ENCODE measurements at places on chromosomes 6 and 20. TPM values are rescaled to one million over a fixed set of nuclear protein-coding genes. Genes with fewer than 3 reads are reported as not detected.

Gene FUT9
- total RNA-seq = 1.6 TPM

Gene FERMT1
- 9.6 TPM for total RNA-seq

Gene GUCA1A
- 16.5 TPM for total RNA-seq

Gene IMPG1
- total RNA-seq = not detected

GRCh38 chr20:40502576-40502975, 186.5 kb downstream of the MAFB start:
- DNase-seq = no peak

GRCh38 chr6:127468936-127469335, 9.7 kb upstream of the KIAA0408 start:
- DNase-seq = no peak

DNA sequence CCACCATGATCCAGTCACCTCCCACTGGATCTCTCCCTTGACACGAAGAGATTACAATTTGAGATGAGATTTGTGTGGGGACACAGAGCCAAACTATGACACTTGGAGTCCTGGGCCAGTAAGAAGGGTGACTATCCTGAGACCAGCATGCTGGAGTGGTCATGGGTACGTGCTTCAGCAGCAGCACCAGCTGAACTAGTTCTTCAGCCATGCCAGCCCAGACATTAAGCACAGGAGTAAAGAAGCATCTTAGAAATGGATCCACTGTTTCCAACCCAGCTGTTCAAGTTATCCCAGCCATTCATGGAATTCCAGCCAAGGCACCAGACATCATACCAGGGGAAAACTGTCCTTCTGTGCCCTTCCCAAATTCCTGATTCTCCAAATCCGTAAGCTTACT, 370.0 kb downstream of the MAFB start:
- DNase-seq = no peak

DNA sequence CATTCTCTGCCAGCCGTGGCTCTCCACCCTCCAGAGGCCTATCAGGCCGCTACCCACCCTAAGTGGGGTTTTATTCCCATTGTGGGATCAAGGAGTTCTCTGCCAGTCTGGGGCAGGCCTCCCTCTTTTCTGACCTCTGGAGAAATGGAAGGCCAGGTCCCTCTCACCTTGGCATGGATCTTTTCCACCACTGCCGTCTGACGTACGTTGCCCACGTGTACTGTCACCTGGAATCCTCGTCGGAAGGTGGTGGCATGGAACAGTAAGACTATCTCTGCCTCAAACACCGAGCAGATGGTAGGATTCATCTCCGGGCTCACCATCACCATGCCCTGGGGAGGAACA, 7.3 kb downstream of the GTPBP2 start:
- DNase-seq = no peak

DNA sequence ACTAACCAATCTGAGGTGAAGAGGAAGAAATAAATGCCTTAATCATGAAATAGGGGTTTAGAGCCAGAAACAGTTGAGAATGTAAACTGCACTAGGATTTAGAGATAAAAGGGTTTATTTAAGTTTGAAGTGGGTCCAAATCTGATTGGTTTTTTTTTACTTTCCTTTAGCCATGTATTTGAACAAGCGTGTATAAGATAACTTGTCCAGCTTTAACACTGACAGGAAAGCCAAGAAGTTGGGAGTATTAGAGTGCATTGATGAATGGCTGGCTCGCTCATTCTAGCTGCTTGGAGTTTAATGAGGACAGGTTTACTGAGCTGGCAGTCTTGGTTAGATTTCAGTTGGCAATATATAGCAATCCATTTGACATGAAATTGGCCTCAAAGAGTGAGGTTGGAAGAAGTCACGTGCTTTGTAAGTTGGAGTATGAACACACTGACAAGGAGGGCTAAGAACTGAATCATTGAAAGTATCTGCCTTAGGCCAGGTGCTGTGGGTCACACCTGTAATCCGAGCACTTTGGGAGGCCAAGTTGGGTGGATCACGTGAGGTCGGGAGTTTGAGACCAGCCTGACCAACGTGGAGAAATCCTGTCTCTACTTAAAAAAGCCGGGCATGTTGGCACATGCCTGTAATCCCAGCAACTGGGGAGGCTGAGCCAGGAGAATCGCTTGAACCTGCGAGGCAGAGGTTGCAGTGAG, 13.7 kb downstream of the SRSF3 start:
- no peak for DNase-seq

DNA sequence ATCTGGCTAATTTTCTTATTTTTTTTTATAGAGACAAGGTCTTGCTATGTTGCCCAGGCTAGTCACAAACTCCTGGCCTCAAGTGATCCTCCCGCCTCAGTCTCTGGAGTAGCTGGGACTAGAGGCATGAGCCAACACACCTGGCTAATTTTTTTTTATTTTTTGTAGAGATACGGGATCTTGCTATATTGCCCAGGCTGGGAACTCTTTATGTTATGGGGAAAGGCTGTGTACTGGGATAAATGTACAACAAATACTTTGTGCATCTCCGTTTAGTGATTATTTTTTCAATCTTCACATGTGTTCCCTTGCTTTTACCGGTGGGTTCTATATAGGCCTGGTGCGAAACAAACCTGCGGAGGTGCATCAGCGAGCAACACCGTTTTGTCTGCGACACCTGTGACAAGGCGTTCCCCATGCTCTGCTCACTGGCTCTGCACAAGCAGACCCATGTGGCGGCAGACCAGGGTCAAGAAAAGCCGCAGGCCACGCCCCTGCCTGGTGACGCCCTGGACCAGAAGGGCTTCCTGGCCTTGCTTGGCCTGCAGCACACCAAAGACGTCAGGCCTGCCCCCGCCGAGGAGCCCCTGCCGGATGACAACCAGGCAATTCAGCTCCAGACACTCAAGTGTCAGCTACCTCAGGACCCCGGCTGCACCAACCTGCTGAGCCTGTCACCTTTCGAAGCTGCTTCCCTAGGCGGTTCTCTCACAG, 84.2 kb downstream of the SSR1 start:
- DNase-seq = no peak

DNA sequence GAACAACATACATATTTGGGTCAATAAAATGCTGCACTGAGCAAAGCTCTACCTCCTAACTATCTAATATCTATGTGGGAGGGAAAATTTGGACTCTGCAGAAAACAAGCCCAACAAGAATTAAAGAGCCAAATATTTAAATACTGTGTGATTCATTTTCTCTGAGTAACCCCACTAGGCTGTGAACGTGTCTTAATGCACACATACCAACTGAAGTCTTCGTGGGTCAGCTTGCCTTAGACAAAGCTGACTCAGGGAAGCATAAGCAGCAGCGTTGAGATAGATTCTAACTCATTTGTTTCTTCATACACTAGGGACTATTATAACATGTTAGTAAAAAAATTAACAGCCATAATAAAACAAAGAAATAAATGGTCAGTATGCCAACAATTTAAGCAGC, 114.3 kb downstream of the GJA1 start:
- DNase-seq = no peak

- DNase-seq = no peak
These were observed 24.8 kb downstream of the RREB1 start for GRCh38 chr6:7132398-7133035.

DNA sequence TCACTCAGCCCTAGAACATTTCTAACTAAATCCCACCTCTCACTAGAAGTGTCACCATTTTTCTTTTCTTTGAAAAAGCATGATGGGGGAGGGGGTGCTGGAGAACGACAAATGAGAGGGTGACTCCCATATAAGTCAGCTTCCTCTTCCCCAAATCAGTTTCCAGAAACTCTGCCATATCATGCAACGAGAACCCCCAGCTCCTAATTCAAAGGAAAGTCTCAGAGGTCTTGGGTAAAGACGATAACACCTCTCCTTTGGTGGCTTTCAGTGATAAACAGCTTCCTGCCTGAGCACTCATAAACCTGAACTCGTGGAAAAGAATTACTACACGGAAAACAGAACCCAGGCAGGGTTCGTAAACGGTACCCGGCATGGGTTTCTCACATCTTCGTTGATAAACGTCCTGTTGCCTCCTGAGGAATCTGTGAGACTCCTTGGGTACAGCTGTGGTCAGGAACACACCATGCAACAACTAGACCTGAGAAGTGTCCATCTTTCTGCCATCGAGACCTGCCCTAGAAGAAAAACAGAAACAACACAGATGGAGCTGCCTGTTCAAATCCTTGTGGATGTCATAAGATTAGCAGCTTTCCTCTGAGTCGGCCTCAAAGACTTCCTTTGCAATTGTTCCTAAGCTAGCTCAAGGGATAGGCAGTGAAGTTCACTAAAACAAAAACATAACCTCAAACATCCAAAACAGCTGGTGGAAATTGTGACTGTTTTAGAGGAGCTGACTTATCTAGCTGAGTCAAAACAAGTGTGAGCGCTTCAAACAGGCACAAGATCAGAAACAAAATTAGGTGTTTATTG, 185.8 kb upstream of the PRDM1 start:
- DNase-seq = no peak

GRCh38 chr6:92231171-92231701, 1188.1 kb downstream of the EPHA7 start:
- DNase-seq = no peak

DNA sequence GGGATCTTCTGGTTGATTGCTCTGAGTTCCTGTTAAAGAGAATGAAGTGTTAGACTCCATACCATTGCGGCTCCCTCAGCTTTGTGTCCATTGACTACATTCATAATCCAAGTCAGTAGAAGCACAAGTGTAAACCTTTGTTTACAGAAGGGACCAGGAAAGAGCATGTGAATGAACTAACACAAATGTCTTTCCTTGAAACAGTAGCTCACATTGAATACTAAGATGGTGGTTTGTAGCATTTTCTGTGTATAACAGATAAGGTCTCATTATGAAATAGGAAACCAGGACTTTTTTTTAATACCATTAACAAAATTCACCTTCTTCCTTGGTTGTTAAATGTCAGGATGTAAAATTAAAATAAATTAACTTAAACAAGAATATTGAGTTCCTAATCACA, 8.4 kb downstream of the STXBP5 start:
- DNase-seq = no peak

DNA sequence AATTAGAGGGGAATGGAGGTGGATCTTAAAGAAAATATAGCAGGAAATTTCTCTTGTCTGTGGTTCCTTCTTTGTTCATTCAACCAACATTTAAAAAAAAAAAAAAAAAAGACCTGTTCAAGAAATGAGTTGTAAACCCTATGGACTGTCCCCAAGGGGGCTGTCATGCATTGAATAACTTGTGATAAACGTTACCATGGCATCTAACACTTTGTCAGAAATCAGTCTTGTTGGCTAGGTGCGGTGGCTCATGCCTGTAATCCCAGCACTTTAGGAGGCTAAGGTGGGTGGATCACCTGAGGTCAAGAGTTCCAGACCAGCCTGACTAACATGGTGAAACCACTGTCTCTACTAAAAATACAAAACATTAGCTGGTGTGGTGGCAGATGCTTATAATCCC, 381.7 kb downstream of the BCKDHB start:
- no peak for DNase-seq

DNA sequence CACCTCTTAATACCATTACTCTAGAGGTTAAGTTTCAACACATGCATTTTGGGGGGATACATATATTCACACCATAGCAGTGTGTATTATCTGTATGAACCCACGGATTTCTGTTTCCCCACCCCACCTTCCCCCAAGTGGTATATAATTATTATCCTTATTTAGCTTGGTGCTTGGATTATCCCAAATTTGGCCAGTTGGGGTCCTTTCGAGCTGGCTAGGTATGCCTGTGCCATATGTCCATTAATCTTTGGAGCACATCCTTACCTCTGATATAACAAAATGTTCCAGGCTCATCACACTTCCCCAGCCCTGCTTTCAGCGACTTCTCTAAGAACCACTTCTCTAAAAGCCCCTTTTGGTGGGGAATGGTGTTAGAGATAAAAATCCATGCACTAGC, 118.7 kb upstream of the MLIP start:
- DNase-seq = no peak

DNA sequence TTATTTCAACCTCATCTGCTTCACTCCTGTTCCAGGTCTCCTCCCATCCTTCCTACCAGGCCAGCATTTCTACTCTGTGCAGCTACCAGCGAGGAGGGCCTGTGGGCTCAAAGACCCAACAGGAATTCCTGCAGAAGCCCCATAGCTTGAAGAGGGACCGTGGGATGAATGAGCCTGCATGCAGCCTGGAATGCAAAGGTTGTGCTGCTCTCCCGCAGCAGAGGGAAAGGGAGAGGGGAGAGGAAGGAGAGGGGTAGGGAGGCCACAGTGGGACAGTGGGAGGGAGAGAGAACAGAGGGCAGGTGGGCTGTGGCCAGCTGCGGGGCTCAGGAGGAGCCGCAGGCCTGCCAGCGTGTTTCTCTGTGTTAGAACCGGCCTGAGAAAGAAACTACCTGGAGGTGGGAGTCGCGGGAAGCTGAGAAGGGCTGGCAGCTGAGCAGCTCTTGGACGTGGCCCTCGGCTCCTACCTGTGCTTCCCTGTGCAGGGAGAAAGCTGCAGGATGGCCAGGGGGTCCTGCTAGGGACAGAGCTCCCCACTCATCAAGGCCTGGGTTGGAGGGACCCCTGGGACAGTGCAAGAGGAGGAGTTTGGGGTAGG, 66.1 kb upstream of the MLN start:
- DNase-seq = peak; percentile 48

GRCh38 chr6:30829639-30830255, 54.6 kb upstream of the DDR1 start:
- peak; percentile 73 for DNase-seq

GRCh38 chr20:47188540-47188939, 168.0 kb downstream of the ZMYND8 start:
- DNase-seq = no peak

- peak; percentile 74 for DNase-seq
These were observed 1.5 kb downstream of the ID4 start for GRCh38 chr6:19838442-19839236.

GRCh38 chr6:160861824-160862223, 129.7 kb upstream of the MAP3K4 start:
- no peak for DNase-seq

GRCh38 chr6:28606424-28607391, 81.0 kb downstream of the GPX5 start:
- DNase-seq = peak; percentile 81

DNA sequence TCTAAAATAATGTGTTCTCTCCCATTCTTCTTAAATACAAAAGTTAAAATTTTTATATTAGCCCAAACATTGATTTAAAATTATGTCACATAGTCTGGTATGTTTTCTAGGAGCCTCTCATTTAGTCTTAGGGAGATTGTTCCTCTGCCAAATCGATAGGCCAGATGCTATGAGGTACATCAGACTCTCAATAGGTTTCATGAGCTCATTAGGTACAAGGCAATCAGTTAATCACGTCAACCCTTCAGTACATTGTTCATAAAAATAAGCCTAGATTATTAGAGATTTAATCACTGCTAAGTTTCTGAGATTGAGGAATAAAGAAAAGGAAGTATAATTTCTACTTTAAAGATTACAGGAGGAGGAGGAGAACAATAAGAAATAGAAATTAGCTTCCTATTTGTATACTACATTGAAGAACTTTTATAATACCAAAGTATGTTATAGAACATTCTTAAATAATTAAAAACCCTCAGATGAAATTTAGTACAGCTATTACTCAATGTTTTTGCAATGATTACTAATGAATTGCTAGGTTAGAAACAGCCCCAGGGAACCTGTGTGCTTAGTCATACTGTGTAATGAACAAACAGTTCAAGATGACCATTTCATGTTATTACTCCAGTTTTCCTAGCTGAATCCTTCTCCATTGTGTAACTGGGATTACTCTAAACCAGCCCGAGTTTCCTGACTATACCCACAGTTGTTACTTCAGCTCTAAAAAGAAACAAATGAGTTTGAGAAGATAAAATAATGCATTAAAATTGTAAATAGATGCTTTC, 117.0 kb downstream of the BMP5 start:
- DNase-seq = no peak
